ENCODE measurements at places on chromosomes 12 and 14.
A peak's percentile ranks its signal among the peaks of the same experiment; 100 is the strongest.

DNA sequence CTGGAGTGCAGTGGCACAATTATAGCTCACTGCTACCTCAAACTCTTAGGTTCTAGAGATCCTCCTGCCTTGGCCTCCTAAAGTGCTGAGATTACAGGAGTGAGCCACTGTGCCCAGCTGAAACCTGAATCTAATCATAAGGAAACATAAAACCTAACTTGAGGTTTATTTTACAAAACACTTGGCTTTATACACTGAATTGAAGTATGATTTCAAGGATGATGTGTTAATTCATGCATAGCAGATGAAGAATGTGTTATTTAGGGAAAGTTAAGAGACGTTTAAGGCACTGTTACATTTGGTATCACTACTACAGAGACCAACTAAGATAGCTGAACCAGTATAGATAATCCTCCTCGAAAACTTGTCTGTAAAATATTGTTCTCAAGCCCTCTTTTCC is 6.4 kb downstream of the DICER1 start:
- no peak for DNase-seq

DNA sequence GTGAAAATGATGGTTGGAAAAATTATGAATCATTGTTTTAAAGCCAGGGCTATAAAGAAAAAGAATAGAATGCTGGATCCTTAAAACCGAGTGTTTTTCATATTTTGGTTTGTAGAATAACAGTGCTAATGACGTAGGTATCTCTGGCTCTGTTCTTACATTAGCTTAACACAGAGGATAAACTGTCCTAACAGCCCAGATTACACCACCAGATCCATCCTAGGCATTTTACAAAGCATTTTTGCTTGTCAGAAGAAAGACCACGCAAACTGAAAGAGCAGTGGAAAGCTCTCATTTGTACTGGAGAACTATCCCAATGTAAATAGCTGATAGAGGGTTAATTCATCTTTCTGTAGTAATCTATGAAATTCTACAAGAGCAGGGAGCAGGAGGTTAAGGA is 13.6 kb downstream of the IFT81 start:
- DNase-seq, result no peak

GRCh38 chr12:123148223-123148622 is 2.7 kb downstream of the PITPNM2 start:
- no peak for DNase-seq

DNA sequence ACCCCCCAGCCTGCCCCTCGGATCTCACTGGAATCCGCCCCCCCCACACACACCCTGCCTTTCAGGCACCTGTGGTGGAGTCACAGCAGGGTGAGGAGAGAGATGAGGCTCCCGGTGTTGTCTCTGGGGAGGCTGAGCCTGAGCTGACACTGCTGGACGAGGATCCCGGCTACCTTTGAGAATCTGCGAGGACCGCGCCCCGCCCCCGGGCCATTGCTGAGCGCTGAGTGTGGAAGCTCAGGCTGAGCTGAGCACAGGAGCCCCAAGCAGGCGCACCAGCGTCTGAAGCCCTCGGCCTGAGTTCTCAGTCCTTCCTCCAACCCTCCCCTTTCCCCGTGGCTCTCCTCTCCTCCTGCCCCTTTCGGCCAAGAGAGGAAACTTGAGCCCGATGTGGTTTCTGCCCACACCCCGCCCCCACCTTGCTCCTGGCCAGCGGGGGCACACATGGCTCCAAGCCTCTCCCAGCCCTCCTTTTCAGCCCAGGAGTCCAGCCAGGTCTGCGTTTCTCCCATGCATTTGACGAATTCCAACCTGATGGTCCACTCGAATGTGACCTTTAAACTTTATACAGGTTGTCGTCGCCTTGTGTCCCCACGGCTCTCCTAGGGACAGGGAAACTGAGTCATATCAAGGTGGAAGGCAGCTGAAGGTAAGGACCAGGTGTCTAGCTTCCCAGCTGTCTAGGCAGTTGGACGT is at the start of gene NFE2:
NFE2 (minus strand) TSS at position 284 of the 696 bp plus-strand sequence. CDS start 5,767 bp downstream, outside the sequence.
- DNase-seq, result peak; percentile 71

- no peak for DNase-seq
Measured at GRCh38 chr14:64784006-64784405, 79.8 kb downstream of the PLEKHG3 start.

- DNase-seq, result no peak
Measured at GRCh38 chr12:96039516-96039915, 4.1 kb upstream of the LTA4H start.
